ENCODE measurements at places on chromosomes 7 and 10.

GRCh38 chr7:129824291-129825208 lies 128.2 kb downstream of the UBE2H start:
- DNase-seq = no peak

- DNase-seq = no peak
Measured at GRCh38 chr7:139695588-139695987, 82.2 kb downstream of the HIPK2 start.

DNA sequence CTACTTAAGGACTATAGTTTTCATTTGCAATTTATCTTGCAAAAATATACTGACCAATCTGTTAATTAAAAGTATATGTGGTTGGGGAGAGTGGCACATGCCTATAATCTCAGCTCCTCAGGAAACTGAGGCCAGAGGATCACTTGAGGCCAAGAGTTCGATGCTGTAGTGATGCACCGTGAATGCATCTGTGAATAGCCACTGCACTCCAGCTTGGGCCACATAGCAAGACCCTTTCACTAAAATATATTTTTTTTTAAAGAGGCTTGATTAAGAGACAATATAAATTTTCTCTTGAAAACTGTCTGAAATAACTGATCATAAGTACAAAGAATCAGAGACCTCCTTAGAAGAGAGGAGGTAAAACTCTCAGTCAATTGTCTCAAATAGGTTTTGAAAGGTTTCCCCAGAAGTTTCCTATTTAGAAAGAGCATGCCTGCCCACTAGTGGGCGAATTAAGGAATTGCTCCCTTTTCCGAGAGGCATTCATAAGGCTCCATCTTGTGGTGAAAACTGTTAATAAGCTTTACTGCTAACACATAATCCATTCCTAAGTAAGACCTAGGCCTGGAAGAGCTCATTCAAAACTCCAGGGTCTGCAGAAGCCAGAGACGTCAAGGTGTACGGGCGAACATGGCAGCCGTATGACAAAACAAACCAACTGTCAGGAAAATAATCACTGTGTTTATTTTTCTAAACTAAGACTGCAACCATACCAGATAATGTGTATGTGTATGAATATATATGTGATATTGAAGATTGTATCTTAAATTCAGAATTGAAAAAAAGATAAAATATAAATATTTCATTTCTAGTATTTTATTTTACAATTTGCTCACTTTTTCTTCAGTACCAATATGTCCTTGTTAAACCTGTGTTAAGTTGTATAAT lies 6.8 kb upstream of the TAS2R40 start:
- DNase-seq = peak; percentile 73

- no peak for DNase-seq
Measured at GRCh38 chr10:99382176-99382575, 48.2 kb downstream of the GOT1 start.

- DNase-seq = peak; percentile 46
Measured at GRCh38 chr10:124641282-124642087, 102.7 kb downstream of the FAM53B start.

GRCh38 chr10:120131183-120131582 lies 238.7 kb downstream of the SEC23IP start:
- DNase-seq = no peak

- no peak for DNase-seq
Measured at GRCh38 chr10:82331716-82332115, 456.7 kb downstream of the NRG3 start.

DNA sequence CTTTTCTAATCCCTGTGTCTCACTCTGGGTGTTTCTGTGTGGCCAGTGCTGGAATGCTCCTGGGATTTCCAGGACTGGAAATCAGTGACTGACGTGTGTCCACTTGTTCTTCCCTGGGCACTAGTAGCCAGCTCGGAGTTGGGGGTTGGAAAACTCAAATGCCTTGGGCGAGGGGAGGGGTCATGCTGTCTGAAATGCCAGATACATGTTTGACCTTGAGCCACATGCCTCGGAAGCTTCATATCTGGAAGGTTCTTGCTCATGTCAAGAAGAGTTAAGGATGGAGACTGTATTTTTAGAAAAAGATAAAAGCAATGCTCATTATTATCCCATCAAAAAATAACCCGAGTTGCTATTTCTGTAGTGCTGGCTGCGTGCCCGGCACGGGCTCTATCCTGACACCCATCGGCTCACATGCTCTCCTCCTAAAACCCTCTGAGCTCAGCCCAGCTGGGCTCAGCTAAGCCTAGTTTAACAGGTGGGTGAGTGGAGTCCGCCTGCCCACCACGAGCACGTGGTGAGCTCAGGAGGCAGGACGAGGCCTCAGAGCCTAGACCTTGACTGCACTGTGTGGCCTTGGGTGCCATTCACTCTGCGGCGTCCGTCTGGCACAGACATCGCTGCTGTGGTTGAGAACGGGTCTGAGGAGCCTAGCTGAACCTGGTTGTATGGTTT lies 6.4 kb downstream of the DPYSL4 start:
- DNase-seq = no peak

GRCh38 chr10:133068111-133069032 lies 19.4 kb upstream of the ADGRA1 start:
- no peak for DNase-seq

- no peak for DNase-seq
Measured at GRCh38 chr10:100982916-100983830, 4.1 kb downstream of the MRPL43 start.

DNA sequence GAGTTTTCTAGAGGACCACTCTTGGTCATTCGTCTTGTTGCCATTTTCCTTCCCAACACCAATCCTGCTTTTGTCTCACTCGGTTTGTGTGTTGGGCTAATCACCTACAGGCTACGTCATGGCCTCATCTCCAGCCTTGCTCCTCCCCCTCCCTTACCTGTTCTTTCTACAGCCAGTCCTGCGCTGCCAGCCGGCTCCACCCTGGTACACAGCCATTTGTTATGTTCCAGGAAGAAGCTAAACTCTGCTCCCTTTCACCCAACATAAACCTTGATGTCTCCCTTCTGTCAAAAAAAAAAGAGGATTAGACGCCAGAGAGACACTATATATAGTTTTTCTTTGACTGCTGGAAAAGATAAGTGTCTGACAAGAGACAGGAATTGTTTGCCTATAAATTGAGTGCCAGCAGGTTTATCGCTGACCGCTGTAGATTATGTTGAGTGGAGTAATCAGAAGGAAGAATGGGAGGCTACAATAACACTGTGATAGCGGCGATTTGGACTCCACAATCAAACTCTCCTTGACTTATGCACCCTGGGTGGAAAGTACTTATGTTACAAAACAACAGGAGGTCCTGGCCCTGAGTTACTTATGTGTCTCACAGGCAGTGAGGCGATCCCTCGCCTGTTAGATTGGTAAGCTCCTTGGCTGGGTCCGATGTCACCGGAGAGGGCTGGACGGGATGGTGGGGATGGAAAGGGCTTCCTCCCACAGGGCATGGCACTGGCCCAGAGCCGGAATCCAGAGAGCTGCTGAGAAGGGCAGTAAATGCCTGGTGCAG lies 171.3 kb upstream of the BMPER start:
- no peak for DNase-seq

- DNase-seq = no peak
Measured at GRCh38 chr7:47683485-47683898, 101.6 kb upstream of the TNS3 start.

DNA sequence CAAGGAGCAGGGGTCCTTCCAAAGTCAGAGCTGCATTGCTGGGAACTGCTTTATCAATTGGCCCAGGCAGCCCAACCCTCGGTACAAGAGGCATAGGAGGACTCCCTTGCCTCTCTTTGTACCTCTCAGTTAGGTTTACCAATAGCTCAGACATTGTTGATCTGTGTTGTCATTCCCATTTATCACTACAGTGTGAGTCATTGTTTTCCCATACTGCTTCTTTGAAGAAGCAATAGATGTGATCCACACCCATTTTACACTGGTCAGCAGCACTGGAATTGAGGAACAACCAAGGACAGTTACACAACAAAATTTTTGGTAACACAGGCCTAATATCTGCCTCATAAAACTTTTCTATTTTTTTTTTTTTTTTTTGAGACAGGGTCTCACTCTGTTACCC lies 307.2 kb downstream of the SNX13 start:
- DNase-seq = no peak

- no peak for DNase-seq
Measured at GRCh38 chr7:102320601-102321350, 34.1 kb downstream of the SH2B2 start.

DNA sequence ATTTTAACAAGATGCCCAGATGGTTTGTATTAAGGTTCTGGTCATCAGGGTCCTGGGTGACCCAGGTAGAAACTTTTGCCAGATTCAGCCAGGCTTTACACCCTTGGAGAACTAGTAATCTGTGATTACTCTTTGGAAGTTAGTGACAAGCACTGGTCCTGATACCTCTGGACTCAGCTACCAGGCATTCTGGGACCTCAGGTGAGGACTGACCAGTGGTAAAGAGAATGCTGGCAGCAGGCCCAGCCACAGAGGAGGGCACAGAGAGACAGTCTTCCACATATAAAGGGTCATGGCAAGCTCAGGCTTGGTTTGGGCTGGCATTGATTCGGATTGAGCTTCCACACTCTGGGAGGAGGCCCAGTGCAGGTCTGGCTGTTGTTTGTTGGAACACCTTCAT lies 112.0 kb upstream of the CHST15 start:
- DNase-seq = no peak

- DNase-seq = no peak
Measured at GRCh38 chr7:140342727-140343514, 55.4 kb downstream of the SLC37A3 start.

DNA sequence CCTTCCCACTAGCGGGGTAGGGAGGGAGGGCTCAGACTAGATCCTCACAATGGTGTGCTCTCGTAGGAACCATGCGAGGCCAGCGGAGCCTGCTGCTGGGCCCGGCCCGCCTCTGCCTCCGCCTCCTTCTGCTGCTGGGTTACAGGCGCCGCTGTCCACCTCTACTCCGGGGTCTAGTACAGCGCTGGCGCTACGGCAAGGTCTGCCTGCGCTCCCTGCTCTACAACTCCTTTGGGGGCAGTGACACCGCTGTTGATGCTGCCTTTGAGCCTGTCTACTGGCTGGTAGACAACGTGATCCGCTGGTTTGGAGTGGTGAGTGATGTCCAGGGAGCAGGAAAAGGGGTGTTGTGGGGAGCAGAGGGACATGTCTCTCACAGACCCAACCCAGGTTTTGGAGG lies 5.6 kb downstream of the ZDHHC16 start:
- DNase-seq = no peak

DNA sequence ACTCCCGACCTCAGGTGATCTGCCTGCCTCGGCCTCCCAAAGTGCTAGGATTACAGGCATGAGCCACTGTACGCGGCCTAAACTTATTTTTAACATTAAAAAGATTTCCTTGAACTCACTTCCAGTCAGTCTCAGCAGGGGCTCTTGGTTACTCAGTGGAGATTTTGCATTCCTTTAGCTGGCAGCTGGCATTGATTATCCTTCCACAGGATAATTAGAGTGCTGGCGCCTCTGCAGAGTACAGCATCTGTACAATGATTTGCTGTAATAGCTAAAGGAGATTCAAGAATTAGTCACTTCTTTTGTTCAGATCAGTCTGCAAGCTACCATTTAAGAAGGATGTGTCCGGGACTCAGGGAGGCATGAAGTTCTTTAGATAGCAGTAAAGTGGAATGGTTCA lies 125.0 kb upstream of the NPY start:
- no peak for DNase-seq

GRCh38 chr7:22444181-22444971 lies 55.6 kb downstream of the STEAP1B start:
- DNase-seq = no peak

DNA sequence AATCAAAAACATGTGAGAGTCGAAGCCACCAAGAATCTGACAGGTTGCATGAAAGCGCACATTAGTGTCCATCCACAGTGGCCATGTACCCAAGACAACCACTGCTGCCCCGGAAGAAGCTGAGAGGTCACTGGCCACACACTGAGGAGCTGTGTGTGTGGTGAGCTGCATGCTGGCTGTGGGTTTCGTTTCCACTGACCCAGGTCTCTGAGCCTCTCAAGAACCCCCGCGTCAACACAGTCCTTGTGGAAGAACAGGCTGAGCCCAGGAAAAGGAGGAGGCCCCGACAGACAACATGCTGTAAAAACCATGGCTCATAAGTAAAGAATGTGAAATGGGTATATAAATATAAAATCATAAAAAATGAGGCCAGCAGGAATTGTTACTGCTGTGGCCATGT lies 8.2 kb downstream of the VIPR2 start:
- DNase-seq = no peak

DNA sequence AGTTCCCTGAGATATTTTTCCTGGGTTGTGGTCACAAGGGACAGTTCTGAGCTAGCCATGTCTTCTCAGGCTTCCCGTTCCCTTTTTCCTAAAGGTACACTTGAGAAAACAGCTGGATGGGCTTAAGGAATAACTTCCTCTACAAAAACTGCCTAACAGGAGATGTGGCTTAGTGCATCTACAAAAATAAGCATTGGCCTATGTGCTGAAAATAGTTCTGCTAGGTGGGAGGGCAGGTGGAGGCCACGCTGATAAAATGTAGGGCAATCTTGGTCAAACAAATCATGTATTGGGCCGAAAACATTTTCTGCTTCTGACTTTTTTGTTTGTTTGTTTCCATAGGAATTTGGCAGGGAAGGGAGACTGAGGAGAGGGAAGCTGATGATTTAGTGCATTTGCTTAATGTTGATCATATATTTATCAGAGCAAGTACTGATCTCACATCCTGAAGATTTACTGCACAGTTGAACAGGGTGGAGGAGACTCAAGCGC lies 409.4 kb upstream of the FZD8 start:
- no peak for DNase-seq

GRCh38 chr10:129079705-129080104 lies 387.3 kb upstream of the MGMT start:
- no peak for DNase-seq

DNA sequence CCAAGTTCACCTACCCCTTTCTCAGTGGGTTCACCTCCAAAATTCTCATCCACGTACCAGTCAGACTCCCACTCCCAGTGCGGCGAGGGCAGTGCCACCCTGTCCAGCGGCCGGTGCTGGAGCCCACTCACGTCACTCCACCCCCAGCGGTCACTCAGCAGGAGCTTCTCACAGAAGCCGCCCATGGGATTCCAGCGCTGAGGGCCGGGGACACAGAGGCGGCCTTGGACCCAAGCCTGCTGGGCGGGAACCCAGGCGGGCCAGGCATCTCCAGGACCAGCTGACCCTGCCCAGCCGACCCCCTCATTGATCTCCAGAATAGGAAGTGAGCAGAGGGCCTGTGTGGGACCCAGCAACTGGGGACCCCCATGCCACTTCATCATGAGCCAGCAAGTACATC lies 7.2 kb downstream of the TECPR1 start:
- DNase-seq = no peak

DNA sequence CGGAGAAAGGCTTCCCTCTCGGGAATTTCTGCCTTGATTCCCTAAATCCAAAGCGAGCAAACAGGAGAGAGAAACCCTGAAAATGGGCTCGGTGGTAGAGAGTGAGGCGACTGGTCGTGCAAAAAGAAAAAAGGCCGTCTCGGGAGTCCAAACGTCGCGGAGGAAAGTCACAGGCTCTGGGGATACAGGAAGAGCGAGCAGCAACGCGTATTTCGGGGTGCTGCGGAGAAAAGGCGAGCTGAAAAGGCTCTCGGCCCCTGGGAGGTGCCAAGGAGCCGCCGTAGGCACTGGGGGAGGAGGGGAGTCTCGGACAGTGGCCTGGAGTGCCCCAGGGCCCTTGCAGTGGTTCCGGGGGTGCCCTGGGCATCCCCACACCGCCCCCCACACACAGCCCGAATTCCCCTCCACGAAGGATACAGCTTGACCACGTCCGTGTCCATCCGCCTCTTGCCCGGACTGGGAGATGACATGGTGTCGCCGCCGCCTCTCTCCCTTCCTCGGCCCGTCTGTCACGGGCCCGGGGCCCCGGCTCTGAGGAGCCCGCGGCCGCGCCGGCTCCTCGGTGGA lies 591 bp downstream of the UBE2H start:
- DNase-seq = peak; percentile 28

- no peak for DNase-seq
Measured at GRCh38 chr7:69796416-69796815, 198.1 kb downstream of the AUTS2 start.
